ENCODE measurements at places on chromosomes 11 and 22.

GRCh38 chr11:45091563-45092403 lies 54.7 kb upstream of the PRDM11 start:
- H3K27me3 ChIP-seq: no peaks in the 10 kb centered on the region
- no peak overlapping the region for H3K27ac ChIP-seq
- no peaks in the 10 kb centered on the region for H3K36me3 ChIP-seq
- no peak overlapping the region for H3K4me3 ChIP-seq

DNA sequence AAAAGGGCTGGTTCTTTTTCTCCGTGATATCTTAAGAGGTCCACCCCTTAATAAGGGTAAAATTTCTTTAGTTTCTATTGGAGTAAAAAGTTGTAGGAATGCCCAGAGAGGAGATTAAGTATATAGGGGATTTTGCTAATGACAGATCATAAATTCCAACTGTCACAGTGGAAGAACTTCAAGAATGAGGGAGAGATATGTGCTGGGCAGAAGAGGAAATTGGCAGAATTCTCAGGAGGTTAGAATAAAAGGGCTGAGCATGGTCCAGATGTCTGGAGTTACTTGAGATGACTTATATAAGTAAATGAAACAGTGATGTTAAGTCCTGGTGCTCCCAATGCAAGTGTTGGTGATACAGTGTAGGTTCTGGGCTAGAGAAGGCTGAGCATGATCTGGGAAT lies 417.6 kb upstream of the ARHGAP42 start:
- H3K27me3 ChIP-seq: no peaks in the 10 kb centered on the region
- H3K4me3 ChIP-seq: no peak overlapping the region
- H3K27ac ChIP-seq: no peak overlapping the region
- no peaks in the 10 kb centered on the region for H3K4me1 ChIP-seq

GRCh38 chr22:22067192-22067591 lies 84.6 kb upstream of the TOP3B start:
- H3K27me3 ChIP-seq: peaks cover 62% of the 10 kb centered on the region
- H3K4me3 ChIP-seq: no peak overlapping the region

DNA sequence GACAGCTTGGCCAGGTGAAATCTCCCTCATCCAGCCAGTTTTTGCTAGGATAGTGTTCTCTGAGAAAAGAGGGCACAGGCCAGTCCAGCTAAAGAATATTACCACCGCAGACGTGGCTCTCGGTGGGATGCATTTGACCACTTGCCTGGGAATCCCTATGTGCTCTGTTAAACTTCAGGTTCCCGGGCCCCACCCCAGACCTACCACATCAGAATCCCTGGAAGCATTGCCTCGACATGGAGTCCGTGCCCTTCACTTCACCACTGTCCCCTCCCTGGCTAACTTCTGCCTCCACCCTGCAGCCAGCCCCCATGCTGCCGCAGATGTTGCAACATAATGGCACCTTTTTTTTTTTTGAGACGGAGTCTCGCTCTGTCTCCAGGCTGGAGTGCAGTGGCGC lies 56.9 kb upstream of the EMID1 start:
- H3K27ac ChIP-seq: no peak overlapping the region
- H3K36me3 ChIP-seq: no peaks in the 10 kb centered on the region
- H3K4me3 ChIP-seq: no peak overlapping the region
- peaks cover 3% of the 10 kb centered on the region for H3K4me1 ChIP-seq
- no peak for DNase-seq

DNA sequence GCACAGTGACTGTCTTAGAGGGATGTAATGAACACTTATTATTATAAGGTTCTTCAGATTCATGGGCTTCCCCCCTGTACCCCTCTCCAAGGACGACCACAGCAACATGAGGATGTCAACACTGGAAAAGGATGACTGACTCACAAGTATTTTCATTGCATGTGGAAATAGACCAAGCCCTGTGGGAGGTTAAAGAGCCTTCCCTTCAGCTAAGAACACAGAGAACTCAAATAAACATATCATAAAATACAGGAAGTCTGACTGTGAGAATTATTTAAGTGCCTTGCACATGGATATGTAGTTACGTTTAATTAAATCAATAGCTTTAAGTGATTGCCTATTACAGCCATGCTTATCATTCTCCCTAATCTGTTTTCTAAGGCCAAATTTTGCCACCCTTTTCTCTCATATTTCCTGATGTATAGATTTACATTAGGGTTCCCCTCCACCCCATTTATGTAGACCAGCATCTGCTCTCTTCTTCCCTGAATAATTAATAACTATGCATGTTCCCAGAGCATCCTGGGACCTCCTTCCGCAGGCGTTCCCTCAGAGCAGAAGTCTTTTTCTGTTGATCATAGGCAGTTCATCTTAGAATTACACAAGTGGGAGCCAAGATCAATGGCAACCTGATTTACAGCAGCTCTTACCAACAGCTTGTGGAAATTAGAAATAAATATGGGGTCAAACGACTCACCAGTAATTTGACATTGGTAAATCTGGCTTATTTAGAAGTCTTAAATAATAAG lies 226.9 kb downstream of the OPCML start:
- peaks cover 1% of the 10 kb centered on the region for H3K4me1 ChIP-seq
- H3K27me3 ChIP-seq: no peaks in the 10 kb centered on the region
- no peak overlapping the region for H3K27ac ChIP-seq
- no peaks in the 10 kb centered on the region for H3K36me3 ChIP-seq
- no peak overlapping the region for H3K4me3 ChIP-seq

- no peaks in the 10 kb centered on the region for H3K27me3 ChIP-seq
- no peak overlapping the region for H3K27ac ChIP-seq
- H3K4me1 ChIP-seq: no peaks in the 10 kb centered on the region
- H3K4me3 ChIP-seq: no peak overlapping the region
- peaks cover 31% of the 10 kb centered on the region for H3K36me3 ChIP-seq
These were observed 54.2 kb downstream of the EP300 start for GRCh38 chr22:41146573-41146972.

- no peaks in the 10 kb centered on the region for H3K4me1 ChIP-seq
- H3K36me3 ChIP-seq: no peaks in the 10 kb centered on the region
- H3K27ac ChIP-seq: no peak overlapping the region
- H3K27me3 ChIP-seq: no peaks in the 10 kb centered on the region
- H3K4me3 ChIP-seq: no peak overlapping the region
These were observed 446.9 kb upstream of the B3GAT1 start for GRCh38 chr11:134858783-134859480.

DNA sequence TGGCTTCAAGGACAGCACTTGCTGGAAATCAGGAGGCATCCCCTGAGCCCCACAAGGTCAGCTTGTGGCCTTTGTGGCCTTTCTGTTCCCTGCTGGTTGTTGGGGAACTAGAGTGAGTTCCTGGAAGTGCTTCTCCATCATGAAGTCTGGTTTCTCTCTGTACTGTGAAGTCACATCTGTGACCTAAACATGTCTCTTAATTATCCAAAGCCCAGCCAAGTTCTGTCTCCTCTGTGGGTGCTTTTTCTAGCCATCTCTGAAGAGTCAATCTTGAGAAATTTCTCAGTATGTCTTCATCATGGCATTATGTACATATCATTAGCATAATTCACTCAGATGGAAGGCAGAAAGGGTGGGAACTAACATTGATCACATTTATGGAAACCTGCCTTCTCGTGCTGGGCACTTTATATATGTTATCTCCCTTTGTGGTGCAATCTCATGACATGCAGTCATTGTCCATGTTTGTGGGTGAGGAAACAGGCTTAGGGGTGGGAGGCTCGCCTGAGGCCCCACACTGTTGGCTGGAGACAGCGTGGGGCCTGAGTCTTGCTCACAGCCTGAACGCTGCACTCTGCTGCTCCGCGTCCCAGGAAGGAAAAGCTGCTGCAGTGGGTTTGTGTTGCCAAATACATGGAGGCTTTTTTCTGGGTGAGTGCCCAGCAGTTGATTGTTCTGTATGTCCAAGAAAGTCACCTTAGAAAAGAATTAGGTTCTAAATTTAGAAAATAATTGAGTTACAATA lies 24.6 kb downstream of the IGHMBP2 start:
- H3K4me1 ChIP-seq: no peaks in the 10 kb centered on the region
- DNase-seq: no peak
- H3K27me3 ChIP-seq: no peaks in the 10 kb centered on the region
- no peak overlapping the region for H3K27ac ChIP-seq
- no peak overlapping the region for H3K4me3 ChIP-seq

- no peak overlapping the region for H3K4me3 ChIP-seq
- no peak overlapping the region for H3K27ac ChIP-seq
- H3K27me3 ChIP-seq: no peaks in the 10 kb centered on the region
- no peaks in the 10 kb centered on the region for H3K36me3 ChIP-seq
These were observed 30.3 kb upstream of the ASPHD2 start for GRCh38 chr22:26398741-26399153.

DNA sequence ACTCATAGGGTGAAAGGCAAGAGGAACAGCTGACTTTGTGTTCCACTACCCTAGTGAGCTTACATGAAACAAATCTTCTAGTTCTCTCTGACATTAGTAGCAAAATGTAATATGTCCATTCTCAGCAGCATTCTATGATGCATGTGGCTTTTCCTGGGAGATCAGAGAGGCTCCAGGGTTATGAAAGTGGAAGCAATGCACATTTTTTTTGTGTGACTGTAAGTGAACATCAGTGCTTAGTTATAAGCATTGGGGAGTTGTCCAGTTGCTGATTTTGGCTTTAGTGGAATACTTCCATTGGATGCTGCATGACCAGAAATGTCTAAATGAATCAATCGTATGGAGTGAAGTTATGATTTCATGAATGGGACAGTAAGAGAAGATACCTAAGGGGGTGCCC lies 255.9 kb downstream of the FAT3 start:
- H3K36me3 ChIP-seq: no peaks in the 10 kb centered on the region
- no peaks in the 10 kb centered on the region for H3K27me3 ChIP-seq
- H3K4me3 ChIP-seq: no peak overlapping the region

DNA sequence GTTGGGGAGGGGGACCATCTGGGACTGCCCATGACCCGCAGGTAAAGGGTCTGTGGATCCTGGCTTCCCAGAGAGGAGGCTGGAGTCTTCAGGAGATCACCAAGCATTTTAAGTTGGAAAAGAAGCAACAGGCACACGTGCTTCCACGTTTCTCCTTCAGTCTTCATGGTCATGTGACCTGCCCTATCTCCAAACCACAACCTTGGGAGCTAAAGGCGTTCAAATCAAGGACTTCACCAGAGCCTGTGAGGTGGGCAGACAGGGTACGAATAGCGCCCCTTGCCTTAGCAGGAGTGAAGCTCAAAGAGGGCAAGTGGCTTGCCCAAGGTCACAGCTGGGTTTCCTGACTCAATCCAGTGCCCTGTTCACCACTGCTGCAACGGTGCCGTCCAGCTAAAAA lies 6.7 kb downstream of the TMEM184B start:
- H3K36me3 ChIP-seq: peaks cover 2% of the 10 kb centered on the region
- no peaks in the 10 kb centered on the region for H3K27me3 ChIP-seq
- H3K4me1 ChIP-seq: no peaks in the 10 kb centered on the region

- DNase-seq: no peak
- no peak overlapping the region for H3K27ac ChIP-seq
- no peak overlapping the region for H3K4me3 ChIP-seq
- no peaks in the 10 kb centered on the region for H3K36me3 ChIP-seq
- H3K4me1 ChIP-seq: peaks cover 4% of the 10 kb centered on the region
- no peaks in the 10 kb centered on the region for H3K27me3 ChIP-seq
These were observed 96.3 kb downstream of the SWAP70 start for GRCh38 chr11:9760193-9760575.

- H3K36me3 ChIP-seq: no peaks in the 10 kb centered on the region
- no peak overlapping the region for H3K27ac ChIP-seq
- H3K4me3 ChIP-seq: no peak overlapping the region
- no peaks in the 10 kb centered on the region for H3K27me3 ChIP-seq
- no peak for DNase-seq
These were observed 6.6 kb upstream of the NXPE1 start for GRCh38 chr11:114566276-114566675.

GRCh38 chr11:20243974-20244373 lies 83.7 kb upstream of the DBX1 start:
- DNase-seq: no peak
- H3K36me3 ChIP-seq: no peaks in the 10 kb centered on the region
- H3K27me3 ChIP-seq: no peaks in the 10 kb centered on the region
- no peak overlapping the region for H3K27ac ChIP-seq
- H3K4me3 ChIP-seq: no peak overlapping the region

- H3K4me1 ChIP-seq: no peaks in the 10 kb centered on the region
- no peaks in the 10 kb centered on the region for H3K36me3 ChIP-seq
- H3K27ac ChIP-seq: no peak overlapping the region
- DNase-seq: no peak
- no peak overlapping the region for H3K4me3 ChIP-seq
These were observed 82.3 kb downstream of the XRRA1 start for GRCh38 chr11:74866557-74866956.

GRCh38 chr11:116598036-116598435 lies 174.8 kb downstream of the BUD13 start:
- H3K27me3 ChIP-seq: no peaks in the 10 kb centered on the region
- no peak overlapping the region for H3K4me3 ChIP-seq
- no peak for DNase-seq
- H3K36me3 ChIP-seq: no peaks in the 10 kb centered on the region
- H3K27ac ChIP-seq: no peak overlapping the region
- 0 out of 2 replicates have a peak, but pooled peaks cover 2% of the 10 kb centered on the region for H3K4me1 ChIP-seq

DNA sequence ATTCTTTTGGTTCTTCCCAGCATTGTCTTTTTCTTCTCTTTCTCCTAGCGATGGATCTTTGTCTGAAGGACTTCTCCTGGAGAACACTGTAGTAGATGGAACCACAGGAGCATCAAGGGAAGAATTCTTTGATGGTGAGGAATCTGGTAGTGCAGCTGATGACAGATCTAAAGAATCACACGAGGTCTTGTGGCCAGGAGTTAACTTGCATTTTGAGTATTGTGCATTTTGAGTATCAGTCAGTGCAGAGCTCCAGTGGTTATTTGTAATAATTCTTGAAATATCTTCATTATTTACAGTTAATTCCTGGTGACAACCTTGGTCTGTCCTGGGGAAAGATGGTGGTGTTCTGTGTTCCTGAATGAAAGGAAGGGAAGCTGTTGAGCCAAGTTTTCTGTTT lies 14.5 kb upstream of the POGLUT3 start:
- H3K27me3 ChIP-seq: no peaks in the 10 kb centered on the region
- DNase-seq: no peak
- no peak overlapping the region for H3K27ac ChIP-seq
- no peaks in the 10 kb centered on the region for H3K4me1 ChIP-seq
- no peak overlapping the region for H3K4me3 ChIP-seq
- H3K36me3 ChIP-seq: peaks cover 5% of the 10 kb centered on the region

GRCh38 chr22:17597217-17597616 lies 31.3 kb downstream of the ATP6V1E1 start:
- no peak for DNase-seq
- no peaks in the 10 kb centered on the region for H3K27me3 ChIP-seq
- no peak overlapping the region for H3K27ac ChIP-seq
- H3K36me3 ChIP-seq: peaks cover 26% of the 10 kb centered on the region

DNA sequence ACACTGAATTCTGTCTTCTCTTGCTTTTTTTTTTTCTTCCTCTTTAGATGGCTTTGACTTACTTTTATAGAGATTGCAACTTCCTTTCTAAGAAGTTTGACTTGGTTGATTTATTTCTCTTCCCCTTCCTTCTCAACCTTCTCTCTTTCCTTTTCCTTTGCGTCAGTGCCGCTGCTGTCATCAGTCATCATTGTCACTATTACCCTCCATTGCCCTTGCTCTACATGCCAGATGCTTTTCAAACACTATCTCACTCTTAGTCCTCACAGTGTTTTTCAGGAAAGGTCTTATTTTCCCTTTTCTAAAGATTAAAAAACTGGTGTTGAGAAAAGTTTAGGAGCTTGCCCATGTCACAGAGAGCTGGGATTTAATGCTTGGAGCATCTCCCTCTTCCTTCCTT lies 74.7 kb upstream of the C11orf87 start:
- H3K27ac ChIP-seq: no peak overlapping the region
- H3K36me3 ChIP-seq: no peaks in the 10 kb centered on the region
- no peak overlapping the region for H3K4me3 ChIP-seq
- no peaks in the 10 kb centered on the region for H3K4me1 ChIP-seq

- H3K4me3 ChIP-seq: no peak overlapping the region
- DNase-seq: no peak
- H3K27ac ChIP-seq: no peak overlapping the region
- H3K4me1 ChIP-seq: no peaks in the 10 kb centered on the region
These were observed 19.2 kb upstream of the CASP12 start for GRCh38 chr11:104917271-104918112.

All from iPS DF 6.9 (cell line).